NCI-H2081 treated with DMSO at 0.1 percent for 48 hours (cell line): ENCODE measurements at places on chromosomes 5 and 9.

GRCh38 chr5:95520206-95520605 is 34.6 kb downstream of the SKIC3 start:
- DNase-seq = no peak

GRCh38 chr9:86246752-86247161 is 12.7 kb downstream of the C9orf153 start:
- no peak for DNase-seq

GRCh38 chr5:133667217-133667616 is 54.9 kb upstream of the FSTL4 start:
- DNase-seq = no peak

DNA sequence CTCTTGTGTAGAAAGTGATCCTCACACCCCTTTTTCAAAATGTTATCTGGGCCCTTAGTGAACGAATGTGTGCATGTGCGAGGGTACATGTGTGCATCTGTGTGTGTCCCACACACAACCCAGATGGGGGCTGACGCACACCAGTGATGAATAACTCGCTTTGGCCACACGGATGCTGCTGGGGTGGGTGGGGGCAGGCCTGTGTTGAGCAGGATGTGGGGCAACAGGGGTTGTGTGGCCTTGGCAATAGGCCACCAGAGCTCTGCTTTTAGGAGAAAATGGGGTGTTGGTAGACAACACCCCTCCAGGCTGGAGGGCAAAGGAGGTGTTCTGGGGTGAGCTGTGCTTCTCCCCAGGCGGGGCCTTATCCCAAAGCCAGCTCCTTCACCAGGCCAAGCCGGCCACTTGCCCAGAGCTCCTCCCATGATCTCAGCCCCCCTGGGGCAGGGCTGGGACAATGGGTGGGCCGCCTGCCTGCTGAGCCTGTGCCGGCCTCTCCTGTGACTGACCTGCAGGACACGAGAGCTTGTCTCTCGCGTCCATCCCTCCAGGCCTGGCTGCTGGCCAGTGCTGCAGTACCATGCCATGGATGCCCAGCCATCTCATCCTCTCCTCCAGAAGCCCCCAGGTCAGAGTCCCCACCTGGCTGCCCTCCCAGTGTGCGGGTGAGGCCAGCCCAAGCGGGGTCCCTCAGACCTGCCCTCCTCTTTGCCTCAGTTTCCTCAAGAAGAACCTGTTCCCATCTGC is 1.7 kb downstream of the DBN1 start:
- no peak for DNase-seq

- no peak for DNase-seq
Observed at GRCh38 chr5:157473383-157474320, 13.6 kb downstream of the NIPAL4 start.

- DNase-seq = no peak
Observed at GRCh38 chr9:123657941-123658340, 272.0 kb downstream of the DENND1A start.

GRCh38 chr5:6584101-6584645 is 48.7 kb downstream of the NSUN2 start:
- no peak for DNase-seq

DNA sequence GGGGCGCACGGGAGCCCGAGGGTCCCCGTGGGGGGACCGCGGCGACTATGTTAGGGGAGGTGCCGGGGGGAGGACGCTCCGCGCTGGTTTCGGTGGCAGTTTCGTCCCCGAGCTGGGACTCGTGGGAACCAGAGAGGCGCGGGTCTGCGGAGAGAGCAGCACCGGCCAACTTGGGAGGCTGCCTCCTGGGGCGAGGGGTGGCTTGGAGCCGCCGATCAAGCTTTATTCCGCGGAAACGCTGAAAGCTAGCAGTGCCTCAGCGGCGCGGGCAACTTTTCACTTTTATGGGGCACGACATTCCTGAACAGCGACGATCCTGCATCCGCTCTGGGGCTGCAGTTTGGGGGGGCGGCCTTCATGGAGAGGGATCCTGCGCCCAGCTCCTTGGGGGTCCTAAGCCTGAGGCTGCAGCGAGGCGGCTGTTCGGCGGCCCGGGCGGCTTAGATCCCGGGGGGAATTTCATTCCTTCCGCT is 369 bp downstream of the OCLN start:
- no peak for DNase-seq

DNA sequence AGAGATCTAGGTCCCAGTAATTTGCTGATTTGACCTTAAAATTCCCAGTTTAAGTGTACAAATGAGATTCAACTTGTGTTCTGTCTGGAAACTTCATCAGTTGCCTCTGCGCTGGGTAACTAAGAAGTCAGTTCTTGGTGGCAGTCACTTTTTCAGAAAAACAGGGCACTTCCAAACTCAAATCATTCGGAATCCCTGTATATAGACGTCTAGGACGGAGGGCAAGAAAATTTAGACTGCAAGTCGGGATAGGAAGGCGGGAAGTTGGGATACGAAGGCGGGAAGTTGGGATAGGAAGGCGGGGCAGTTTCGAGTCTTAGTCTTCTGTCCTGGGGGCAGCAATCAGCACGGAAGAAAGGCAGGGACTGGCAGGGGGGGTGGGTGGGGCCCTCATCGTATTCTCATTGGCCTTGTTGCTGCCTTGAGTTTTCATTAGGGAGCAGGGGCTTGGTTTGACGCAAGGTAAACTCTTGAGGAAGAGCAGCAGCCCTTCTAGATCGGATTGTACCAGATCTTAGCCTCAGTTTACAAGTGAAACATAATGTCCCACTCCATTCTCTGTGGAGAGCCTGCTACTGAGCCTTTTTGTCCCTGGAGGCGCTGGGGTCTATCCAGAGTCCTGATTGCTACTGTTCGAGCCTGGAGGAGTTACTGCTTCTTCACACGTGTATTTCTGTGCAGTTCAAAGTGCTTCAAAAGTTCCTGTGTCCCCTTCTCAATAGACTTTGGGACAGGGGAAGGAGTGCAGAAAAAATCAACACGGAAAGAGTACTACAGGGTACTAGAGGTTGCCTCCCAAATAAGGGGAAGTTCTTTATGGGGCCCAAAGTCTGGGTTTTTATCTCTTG is 2.7 kb upstream of the PURA start:
- DNase-seq = no peak

DNA sequence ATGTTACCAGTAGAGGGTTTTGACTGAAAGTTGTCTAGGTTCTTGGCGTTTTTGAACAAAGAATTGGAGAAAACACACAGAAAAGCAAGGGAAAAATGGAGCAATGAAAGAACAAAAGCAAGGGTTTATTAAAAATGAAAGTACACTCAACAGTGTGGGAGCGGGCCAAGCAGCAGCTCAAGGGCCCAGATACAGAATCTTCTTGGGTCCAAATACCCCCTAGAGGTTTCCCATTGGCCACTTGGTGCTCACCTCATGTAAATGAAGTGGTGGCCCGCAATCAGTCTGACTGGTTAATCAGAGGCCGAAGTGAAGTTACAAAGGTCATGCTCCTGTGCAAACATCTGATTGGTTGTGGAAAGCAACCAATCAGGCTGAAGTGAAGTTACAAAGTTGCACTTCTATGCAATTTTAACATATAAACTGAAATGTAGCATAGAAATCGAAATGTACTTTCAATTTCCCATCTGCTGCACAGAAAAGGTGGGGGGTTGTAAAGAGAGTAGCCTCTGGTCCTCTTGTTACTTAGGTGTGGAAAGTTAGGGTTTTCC is 1.9 kb upstream of the GM2A start:
- no peak for DNase-seq

DNA sequence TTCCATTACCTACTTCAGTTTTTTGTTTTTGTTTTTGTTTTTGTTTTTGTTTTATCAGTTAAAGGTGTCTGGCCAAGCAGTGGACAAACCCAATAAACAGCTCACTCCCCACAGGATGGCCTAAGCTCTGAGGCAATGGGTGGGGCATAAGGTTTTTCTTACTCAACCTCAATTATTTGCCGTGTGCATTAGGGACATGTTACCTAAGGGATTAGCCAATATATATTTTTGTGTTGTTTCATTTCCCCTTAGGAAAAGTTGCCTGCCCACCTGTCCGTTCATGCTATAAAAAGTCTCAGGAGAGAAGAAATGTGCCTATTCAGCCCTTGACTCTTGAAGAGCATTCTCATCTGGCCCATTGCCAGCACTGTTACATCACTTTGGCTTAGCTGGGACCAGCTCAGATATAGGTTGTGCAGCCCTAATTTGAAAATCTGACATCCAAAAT is 7.3 kb downstream of the SH3RF2 start:
- DNase-seq = no peak

GRCh38 chr5:145471831-145472612 is 363.1 kb downstream of the PRELID2 start:
- DNase-seq = no peak

- DNase-seq = no peak
Observed at GRCh38 chr9:111399772-111400563, 69.9 kb upstream of the OR2K2 start.

DNA sequence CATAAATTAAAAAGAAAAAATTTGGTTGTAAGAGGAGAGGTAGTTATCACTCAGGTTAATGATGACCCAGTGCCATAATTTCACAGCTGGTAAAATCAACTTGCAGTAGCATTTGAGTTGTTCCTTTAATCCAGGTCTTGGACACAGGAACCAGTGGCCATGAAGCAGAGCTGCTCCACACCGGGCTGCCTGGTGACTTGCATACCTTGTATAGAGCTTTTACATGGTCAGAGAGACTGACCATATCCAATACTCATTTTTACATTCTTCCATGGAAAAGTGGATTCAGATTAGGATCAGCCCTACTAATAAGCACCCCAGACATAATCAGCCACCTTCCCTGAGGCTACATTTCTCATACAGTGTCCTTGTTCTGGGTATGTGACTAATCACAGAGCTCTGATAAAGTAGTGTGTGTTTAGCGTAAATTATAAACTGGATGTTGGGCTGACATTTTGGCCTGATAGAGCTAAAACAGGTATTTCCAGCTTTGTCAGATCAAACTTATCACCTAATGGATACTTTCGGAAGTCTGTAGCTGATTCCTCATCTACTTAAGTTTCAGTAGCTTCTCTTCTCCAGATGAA is 77.0 kb upstream of the ZSWIM6 start:
- DNase-seq = no peak

GRCh38 chr9:131105952-131106351 is 9.6 kb downstream of the AIF1L start:
- no peak for DNase-seq

- DNase-seq = no peak
Observed at GRCh38 chr9:24624481-24624880, 78.8 kb upstream of the IZUMO3 start.

DNA sequence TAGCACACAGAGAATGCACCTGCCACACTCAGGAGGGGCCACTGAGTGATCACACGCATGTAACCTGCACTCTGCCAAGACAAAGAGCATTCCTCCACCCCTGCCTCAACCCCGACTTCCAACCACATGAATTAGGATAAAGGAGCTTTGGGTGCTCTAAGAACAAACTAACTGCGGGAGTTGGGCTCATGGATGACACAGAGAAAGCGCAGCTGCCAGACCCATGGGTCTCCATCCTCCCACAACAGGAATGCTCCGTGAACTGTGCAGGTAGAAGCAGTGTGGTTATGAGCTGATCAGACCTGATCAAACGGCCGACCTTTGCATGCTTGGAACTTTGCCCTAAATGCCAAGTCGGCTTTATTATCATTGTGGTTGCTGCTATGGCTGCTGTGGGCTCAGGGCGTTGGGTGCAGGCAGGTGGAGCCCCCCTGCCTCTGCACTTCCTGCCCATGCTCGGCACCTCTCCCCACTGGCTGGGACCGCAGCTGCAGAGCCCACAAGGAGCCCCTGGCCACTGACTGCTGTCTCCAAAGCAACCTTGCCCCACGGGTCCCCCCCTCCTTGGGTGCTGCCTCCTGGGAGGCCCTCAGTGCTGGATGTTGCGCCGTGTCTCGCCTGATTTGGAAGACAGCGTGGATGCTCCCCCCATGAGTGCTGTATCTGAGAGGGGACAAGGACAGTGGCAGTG is 2.6 kb upstream of the SLC6A3 start:
- DNase-seq = no peak

DNA sequence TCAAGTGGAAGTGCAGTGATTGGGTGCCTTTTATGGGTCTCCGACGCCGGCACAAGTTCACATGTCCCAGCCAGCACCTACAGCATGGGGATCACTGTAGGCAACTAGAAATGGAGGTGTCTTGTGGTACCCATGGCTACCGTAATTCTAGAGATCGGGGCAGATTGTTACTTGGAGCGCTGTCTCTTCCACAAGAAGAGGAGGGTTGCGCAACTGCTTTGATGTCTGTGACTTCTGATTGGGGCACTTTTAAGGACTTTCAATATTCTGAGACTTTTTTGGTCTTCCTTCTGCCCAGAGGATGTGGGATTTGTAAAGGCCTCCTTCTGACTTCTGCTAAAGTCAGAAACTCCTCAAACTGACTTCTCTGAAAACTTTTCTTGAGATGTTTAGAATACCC is 41.9 kb downstream of the GLRX start:
- DNase-seq = no peak
